Central memory CD4-positive, alpha-beta T cell (primary cell): ENCODE measurements at places on chromosomes 2 and 18.

DNA sequence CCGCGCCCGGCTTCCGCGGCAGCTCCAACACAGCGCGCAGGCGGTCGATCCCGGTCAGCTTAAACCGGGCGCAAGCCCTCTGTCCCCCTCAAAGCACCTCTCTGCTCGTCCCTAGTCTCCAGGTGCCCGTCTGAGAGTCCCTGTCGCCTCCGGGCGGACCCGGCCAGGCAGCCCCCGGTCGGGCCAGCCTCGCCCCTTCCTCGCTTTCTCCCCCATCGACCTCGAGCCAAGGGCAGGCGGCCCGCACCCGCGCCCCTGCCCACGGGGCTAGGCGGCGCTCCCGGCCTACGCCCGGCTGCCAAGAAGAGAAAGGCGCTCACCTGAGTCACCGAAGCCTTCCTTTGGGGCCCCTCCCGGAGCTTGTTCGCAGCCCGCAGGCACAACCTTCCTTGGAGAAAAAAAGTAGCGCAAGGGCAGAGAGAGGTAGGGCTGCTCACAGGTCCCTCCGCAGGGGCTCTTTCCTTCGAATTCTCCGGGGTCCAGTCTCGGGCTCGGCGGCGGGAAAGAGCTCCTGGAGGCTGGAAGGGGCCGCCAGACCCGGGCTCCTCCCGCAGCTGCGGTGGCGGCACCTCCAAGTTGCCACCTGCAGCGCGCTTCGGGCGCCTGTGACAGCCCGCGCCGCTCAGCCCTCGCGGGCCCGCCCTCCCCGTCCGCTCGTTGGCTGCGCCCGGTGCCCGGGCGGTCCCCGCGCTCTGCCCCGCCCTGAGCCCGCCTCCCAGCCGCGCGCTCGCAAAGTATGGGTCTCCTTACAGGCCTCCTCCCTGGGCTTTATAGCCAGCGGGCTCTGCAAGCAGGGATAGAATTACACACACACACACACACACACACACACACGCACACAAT lies 86.5 kb upstream of the EPB41L3 start:
- DNase-seq = no peak

GRCh38 chr2:68303033-68303901 lies 16.5 kb downstream of the CNRIP1 start:
- no peak for DNase-seq

GRCh38 chr2:231332388-231332787 lies 63.1 kb upstream of the B3GNT7 start:
- no peak for DNase-seq

DNA sequence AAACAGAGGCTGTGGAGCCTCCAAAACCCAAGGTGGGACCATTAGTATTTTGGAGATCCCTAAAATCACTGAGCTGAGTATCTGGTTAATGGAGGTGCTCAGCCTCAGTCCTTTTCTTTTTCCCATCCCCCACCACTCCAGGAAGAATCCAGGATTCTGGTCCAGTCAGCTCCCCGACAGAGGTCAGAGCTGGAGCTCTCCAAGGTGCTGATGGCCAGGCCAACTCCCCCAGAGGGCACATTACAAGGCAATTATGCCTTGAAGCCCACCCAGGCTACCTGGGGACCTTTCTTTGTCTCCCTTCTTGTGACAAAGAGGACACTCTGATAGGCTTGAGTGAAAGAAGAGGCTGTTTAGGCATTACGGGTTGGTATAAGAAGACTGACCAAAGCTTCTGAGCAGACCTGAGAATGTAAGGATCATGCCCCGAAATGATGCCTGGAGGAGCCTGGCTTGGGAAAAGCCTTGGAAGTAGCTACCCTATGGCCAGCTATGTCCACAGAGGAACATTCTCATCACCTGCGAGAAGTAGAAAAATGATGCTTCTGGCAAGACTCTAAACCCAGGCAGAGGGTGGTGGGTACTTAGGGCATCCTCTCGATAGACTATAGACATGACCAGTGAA lies 102.5 kb upstream of the LDAH start:
- DNase-seq = no peak

- DNase-seq = no peak
Observed at GRCh38 chr2:127097471-127097765, 9.5 kb downstream of the BIN1 start.

DNA sequence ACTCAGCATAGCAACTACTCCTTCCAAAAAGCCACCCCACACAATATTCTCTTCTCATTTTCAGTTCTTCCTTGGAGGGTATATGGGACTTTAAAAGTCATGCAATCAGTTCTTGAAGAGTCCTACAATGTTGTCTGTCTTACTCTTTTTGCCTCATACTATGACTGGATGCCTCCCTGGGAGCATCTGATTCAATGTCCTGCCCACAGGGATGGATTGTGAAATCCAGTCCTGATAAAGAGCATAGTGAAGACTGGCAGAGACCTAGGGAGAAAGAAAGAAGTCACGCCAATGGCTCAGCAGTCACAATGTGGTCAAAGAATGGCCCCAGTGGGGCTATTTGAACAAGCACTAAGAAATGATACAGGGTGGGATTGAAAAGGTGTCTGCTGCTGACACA lies 155.1 kb upstream of the SERPINE2 start:
- no peak for DNase-seq

GRCh38 chr2:212156088-212156487 lies 382.5 kb downstream of the ERBB4 start:
- no peak for DNase-seq

DNA sequence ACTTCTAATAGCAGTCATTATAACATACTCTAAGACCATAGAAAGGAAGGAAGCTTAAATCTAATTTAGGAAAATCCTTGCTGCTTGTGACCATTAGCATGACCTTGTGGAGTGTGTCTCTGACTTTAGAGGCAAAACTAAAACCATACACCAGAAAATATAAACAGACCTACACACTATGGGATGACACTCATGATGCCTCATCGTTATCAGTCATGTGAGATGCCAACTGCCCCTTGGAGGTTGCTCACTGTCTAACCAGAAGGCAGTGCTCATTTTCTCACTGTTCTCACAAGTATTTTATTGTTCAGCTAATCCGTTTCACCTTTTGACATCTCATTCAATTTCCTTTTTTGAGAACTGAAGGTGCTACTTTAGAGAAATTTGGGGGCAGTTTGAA lies 376.9 kb downstream of the RND3 start:
- no peak for DNase-seq

DNA sequence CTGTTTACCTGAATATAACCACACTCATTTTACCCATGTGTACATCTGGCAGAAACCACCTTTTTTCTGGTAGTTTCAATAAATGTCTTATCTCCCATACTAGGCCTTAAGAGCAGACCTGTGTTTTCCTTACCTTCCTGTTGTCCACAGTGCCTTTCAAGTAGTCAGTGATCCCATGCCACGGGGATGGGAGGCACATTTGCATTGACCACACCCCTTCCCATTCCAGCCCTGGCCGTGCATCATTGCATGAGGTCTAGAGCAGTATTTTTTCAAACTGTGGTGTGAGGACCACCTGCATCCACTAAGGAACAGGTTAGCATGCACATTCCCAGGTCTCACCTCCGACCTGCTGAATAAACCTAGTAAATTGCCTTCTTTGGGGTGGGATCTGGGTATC lies 165.2 kb upstream of the FOSL2 start:
- DNase-seq = no peak

DNA sequence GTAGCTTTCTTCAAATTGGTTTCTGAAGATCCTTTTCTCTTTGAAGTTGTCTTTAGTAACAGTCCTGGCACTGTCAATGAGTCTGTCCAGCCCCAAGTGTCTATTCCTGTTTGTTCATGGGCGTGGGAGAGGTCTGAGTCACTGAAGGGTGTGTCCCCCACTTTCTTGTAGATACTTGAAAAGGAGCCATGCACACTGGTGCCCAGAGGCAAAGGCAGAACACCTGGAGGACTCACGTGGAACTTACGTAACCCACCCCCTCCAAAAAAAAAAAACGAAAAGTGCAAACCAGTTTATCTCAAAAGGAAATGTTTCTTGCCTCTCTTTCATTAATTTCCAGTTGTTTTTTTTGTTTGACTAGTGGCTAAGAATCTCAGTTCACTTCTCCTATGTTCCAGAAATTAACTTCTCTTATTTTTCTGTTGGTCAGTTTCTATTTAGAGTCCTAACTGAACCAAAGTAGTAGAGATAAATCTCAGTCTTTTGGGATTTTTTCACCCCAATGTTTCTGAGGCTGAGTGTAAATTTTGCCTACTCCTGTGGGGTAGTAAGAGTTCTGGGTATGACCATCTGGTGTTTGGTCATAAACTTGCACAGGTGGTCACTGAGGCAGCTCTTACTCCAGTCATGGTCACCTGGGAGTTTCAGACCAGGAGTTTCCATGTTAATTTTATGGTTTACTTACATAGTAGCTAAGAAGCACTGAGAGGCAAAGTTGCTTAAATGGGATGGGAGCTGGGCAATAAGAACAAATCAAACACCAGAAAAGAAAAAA lies 54.9 kb downstream of the DSC3 start:
- DNase-seq = no peak

DNA sequence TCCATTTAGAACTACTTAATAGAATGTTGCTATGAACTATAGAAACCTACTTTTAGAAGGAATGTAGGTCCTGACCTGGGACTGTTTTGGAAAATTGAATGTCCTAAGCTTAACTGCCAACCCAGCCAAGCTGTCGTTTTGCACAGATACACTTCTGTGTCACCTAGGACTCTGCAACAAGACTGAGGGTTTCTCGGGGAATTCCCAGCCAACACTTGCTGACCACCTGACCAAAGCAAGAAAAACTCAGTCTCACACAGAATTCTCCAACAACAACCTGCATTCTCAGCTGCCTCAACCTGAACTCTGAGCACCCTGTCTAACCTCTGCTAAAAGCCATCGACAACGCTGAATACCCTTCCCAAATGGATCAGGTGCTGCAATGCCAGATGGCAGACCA lies 128.2 kb downstream of the SS18 start:
- no peak for DNase-seq

DNA sequence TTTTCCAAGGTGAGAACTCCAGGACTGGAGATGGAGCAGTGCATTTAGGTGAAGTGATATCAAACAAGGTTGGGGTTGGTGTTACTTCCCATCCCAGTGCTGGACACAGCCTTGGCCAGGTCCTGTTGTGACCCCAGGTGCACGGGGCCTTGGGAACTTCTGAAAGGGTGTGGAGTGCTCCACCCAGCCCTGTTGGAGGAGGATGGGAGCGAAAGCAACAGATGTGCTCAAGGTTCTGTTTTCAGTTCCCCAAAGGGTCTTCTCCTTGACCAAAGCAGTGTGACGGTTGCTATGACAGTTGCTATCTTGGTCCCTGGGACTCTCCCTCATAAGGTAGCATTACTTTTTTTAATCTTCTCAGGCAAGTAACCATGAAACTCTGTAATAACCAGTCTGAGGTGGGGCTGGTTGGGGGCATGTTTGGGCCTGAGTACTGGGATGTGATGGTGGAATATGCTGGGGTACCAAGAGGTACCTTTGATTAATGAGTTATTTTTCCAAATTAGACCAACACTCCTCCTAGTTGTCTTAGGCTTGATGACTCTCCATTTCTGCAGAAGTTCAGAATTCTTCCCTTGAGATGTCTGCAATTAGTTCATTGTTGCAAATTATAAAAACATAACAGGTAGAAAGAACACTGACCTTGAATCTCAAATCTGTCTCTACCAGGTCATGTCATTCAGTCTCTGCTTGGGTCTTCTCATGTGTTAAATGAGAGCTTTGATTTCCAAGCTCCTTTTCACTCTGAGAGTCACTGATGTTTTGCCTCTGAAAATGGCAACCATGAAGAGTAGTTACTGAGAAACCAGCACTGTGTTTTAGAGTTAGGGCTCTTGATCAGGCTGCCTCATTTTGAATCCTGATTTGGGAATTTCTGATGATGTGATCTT lies 154.5 kb downstream of the RPIA start:
- DNase-seq = no peak

- no peak for DNase-seq
Observed at GRCh38 chr2:52976143-52976949, 791.3 kb upstream of the CHAC2 start.

DNA sequence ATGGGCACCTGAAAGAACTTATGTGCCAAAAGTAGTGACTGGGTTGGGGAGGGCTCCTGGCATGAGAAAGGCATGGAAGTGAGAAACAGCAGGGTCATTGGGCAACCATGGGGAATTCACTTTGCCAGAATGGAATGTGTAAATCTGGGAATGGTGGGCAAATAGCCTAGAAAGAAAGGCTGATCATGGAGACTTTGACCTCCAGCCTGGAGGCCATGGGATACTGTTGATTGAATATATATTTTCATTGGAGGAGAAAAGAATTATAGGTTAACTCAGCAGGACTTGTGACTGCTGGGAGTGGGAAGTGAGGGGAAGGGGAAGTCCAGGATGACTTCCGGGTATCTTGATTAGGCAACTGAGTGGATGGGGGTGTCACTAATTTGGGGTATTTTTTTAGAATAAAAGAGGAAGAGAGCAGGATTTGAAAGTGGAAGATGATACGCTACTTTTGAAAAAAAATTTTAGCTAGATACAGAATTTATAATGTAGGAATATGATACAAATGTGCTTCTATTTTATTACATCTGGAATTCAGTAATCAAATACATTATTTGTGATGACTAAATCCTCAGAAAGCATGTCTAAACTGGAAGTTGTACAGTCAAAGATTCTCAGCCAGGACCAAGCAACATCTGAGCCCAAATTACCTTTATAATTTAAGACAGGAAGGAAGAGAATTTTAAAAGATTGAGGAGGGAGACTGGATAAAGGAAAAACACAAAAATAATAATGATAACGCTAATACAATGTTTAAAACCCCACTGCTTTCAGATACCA lies 116.2 kb downstream of the GATA6 start:
- no peak for DNase-seq

GRCh38 chr2:176521878-176522670 lies 252.8 kb downstream of the MTX2 start:
- no peak for DNase-seq

DNA sequence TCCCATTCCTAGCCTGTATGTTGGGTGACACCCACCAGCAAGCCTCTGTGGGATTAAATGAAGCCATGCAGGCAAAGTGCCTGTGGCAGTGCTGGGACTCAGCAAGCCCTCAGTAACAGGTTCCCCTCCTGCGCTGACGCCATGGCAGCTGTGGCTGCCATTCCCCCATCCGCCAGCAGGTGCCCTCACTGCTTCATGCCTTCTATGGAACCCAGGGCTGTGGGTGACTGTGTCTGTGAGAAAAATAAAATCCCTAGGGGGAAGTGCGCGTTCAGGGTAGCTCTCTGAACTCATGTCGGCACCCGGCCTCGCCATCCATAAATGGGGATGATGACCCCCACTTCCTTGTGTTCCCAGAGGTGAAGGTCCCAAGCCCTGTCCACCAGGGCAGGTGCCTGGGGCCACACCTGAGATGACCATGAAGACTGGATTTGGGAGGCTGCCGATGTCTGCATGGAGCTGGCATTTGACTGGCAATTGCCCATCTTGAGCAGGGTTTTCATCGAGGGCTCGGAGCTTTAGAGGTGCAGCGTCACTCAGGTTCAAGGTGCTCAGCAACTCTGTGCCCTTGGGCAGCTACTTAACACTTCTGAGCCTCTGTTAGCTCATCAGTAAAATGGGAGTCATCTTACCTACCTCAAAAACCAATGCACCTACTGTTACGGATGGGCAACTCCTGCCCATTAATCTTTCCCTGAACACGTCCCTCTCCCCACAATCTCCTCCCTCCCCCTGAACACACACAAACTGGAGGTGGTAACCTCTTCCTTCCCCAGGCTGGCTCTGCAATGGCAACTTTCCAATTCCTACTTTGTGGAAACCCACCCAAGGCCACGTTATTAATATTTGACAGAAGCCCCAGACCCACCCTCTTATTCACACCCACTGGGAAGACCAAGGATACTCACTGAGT lies 2.9 kb upstream of the MAL start:
- DNase-seq = peak; percentile 74
